HTR-8/SVneo (cell line): ENCODE measurements at places on chromosomes 2 and 18.

DNA sequence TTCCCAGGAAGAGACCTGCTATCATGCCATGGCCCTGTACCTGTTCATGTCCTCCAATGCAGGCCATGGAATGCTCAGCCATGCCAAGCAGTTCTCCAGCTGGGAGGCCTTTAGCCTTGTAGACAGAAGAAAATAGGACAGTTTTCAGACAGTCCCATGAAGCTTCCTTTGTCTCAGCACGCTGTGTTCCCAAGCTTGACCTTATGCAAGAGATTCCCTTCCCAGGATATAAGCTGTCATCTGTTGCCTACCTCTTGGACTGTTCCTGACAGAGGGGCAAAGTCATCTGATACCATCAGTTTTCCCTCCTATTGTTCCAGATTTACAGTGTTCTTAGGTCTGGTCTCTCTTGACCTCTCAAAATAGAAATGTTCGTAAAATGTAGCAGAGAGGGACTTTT is 96.6 kb upstream of the EML6 start:
- no peak for DNase-seq

DNA sequence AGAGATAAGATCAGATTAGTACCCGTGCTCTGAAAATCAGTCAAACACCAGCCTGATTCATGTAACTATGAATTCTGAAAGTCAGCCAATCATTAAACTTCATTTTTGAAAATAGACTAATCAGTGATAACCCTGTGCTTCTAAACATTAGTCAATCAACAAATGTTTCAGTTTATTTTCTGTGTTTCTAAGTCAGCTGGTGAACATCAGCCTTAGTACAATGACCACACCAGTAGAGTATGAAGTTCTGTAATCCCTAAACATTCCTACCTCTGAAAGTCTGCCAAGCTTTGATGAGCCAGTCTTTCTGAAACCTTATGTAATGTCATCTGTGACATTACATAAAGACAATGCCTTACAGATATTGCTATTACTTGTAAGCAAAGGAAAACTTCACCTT is 807.4 kb upstream of the CRIM1 start:
- peak; percentile 30 for DNase-seq

GRCh38 chr2:238743243-238744065 is 104.4 kb upstream of the TWIST2 start:
- DNase-seq: no peak

DNA sequence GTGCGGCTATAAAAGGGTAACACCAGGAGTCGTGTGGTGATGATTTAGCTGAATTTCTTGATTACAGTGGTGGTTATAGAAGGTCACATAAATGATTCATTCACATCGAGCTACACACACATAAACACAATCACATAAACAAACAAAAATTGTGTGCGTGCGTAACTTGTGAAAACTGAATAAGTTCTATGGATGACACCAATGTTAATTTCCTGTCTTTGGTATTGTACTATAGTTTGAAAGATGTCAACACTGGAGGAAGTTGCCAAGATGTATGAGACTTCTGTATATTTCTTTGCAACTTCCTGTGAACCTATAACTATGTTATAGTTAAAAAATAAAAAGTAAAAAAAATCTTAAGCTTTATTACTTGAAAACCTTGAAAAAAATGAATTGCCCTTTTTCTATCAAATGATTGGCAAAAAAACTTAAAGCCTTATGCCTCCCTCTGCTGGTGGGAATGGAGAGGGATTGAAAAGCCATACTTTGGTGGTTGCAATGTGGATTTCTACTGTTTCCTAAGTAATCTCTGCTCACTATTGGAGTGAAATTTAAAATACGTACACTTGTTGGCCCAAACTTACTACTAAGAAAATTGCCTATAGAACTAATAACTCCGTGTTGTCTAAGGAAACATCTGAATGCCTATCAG is 227.7 kb downstream of the RPIA start:
- peak; percentile 10 for DNase-seq

GRCh38 chr2:150156876-150157275 is 330.6 kb downstream of the RND3 start:
- DNase-seq: no peak

DNA sequence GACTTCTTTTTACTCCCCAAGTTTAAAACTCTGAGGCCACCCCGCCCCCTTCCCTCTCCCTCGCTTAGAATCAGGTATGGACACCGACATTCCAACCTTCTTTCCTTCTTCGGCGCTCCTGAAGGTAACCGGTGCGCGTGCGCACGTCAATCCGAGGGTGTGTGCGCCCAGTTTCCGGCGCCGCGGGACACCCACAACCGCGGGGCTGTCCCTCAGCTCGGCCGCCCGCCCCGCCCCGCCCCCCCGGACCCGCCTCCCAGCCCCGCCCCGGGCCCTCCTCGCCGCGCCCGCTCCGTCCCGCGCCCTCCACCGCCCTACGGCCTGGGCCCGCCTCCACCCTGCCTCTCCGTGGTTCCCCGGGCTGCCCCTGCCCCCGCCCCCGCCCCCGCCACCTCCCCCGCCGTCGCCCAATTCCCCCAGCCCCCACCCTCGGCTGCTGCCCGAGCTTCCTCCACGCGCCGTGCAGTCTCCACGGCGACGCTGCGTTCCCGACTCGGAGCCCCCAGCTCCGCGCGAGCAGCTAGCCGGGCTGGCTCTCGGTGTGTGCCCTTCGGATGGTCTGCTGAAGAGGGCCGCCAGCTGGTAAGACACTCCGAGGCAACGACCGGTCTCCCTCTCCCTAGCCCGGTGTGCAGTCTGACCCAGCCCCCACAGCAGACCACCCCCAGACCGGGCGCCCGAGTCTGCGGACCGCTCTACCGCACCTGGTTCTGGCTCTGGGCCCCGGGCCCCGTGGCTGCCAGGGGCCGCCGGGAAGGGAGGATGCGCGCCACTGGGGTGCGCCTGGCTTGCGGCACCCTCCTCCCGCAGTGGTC is 635 bp downstream of the ERICH2 start:
- DNase-seq: peak; percentile 81

GRCh38 chr18:80194874-80195570 is 52.3 kb downstream of the PARD6G start:
- no peak for DNase-seq

DNA sequence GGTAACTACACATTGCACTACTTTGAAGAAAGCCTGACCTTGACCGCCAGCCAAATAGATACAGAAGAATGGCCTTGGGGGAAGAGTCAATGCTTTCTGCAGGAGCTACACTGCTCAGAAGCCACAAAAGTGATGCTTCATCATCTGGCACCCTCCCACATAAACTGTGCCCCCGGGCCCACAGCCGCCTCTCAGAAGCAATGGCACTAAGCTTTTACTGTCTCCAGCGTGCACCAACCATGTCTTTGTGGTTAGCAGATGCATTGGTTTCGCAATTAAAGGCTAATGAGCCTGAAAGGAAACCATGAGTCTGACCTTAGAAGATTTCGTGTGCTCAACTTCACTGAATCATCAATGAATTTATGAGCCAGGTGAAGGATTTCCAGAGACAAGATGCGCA is 209.4 kb upstream of the TRIB2 start:
- DNase-seq: peak; percentile 59

- DNase-seq: no peak
These were observed 9.8 kb upstream of the FZD5 start for GRCh38 chr2:207779523-207779922.

- no peak for DNase-seq
These were observed 391.1 kb downstream of the TNS1 start for GRCh38 chr2:217611626-217612127.

DNA sequence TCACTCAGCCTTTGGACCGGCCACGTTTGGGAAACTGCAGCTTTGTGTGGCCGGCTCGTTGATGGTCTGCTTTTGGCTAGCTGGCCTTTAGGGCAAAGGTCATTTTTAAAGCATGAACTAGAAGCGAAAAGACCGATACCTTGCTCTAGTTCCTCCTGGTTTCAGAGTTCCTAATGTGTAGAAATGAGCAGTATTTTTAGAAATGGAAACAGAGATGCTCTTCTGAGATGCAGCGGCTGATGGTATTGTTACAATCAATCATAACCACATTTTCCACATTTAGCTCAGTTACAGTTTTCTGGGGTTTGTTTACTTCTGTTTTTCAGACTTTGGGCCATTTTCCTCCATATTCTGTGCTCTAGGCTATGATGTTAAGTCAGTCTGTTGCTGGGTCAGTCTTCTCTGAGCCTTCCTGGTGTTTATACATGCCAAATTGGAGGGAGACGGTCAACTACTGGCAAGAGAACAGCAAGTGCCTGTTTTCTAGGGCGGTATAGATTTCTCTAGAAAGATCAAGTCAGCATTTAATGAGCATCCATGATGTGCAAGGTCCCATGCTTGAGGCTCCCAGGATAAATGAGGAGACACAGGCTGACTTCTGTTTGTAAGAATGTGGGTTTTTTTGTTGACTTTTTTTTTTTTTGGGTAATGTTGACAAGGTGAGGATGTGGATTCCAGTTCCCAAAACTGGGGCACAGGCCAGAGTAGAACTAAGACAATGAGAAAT is 28.0 kb downstream of the RNF144A start:
- no peak for DNase-seq

- DNase-seq: no peak
These were observed 118.5 kb downstream of the RPIA start for GRCh38 chr2:88810017-88810416.

GRCh38 chr2:104562537-104562936 is 291.4 kb upstream of the POU3F3 start:
- no peak for DNase-seq

- DNase-seq: no peak
These were observed 1.1 kb downstream of the VAMP8 start for GRCh38 chr2:85578243-85579180.

GRCh38 chr2:111111101-111111755 is 9.5 kb upstream of the BCL2L11 start:
- DNase-seq: no peak

- no peak for DNase-seq
These were observed 1.7 kb downstream of the AMER3 start for GRCh38 chr2:130756874-130757668.

DNA sequence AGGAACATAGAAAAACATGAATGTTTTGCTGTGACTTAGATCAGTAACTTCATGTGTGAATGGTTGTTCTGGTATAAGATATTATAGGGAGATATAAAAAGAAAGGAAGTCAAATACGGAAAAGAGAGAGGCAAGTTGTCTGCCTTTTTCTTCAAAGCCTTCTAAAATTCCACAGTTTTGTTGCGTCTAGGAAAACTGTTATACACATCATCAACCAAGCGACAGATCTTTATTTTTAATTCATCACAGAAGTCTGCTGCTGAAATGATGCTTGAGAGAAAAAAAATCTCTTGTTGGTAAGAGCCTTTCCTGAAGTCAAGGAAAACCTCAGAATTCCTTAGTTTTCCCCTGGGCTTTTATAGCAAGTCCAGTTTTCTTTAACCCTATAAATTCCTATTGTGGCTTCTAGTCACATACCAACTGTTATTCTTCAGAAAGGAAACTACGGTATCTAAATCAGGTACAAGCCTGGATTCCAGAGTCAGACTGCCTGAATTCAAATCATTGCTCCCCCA is 36.3 kb upstream of the TANC1 start:
- no peak for DNase-seq

DNA sequence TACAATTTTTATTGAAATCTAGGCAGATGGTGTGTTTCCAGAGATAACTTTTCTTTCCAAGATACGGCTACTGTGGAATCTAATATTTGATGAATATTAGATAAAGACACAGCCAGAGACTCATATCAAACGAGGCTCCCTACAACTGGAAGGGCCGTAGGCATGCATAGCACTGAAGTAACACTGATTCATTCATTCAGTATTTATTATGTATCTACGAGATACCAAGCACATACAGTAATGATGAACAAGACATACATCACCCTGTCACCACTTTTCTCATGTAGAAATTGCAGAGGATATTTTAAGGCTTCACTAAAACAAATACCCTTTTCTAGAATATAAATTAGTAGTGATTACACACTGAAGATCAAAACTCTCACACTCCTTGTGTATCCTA is 74.5 kb downstream of the KCTD18 start:
- DNase-seq: no peak

GRCh38 chr2:141513853-141514252 is 617.0 kb downstream of the LRP1B start:
- DNase-seq: no peak

GRCh38 chr2:26229595-26229994 is 14.8 kb downstream of the HADHA start:
- no peak for DNase-seq
